ENCODE measurements at places on chromosomes 2 and 18.
A peak's percentile ranks its signal among the peaks of the same experiment; 100 is the strongest.

DNA sequence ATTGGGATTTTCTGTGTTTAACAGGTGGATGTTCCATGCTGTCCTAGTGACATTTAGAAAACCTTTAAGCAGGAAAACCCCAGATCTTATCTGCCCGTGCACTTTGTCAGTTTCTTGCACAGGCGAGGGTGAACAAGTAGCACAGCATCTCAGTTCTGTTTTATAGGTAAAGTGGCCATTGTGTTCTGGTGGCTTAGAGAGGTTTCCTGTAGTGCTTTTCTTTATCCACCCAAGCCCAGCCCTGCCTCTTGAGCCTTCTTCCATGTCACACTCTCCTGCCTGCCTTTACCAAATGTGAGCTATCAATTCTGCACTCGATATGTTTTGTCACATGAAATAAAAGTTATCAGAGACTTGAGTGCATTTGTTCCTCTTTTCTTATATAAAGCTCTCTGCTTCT lies 135.3 kb upstream of the NOSTRIN start:
- H3K4me3 ChIP-seq: no peak overlapping the region
- H3K27me3 ChIP-seq: no peaks in the 10 kb centered on the region
- no peak for DNase-seq
- peaks cover 20% of the 10 kb centered on the region for H3K4me1 ChIP-seq

- no peak overlapping the region for H3K4me3 ChIP-seq
- no peak overlapping the region for H3K27ac ChIP-seq
- H3K36me3 ChIP-seq: no peaks in the 10 kb centered on the region
- H3K4me1 ChIP-seq: no peaks in the 10 kb centered on the region
- H3K27me3 ChIP-seq: no peaks in the 10 kb centered on the region
- DNase-seq: no peak
Measured at GRCh38 chr2:40507432-40507831, 55.5 kb upstream of the SLC8A1 start.

DNA sequence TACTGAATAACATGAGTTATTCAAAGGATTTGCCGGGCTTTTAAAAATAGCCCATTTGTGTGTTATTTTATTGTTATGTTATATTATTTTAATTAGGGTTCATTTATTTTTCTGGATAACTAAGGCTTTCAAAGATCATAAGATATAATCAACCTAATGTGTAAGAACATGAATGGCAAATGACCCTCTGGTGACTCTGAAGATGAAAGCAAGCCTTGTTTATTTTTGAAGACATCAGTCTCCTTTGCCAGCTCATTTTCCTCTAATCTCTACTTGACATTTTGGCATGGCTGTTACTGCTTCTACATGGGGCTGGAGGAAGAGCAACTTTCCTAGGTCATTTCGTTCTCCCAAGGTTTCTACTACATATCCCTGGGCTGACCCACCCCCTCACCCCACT lies 10.6 kb downstream of the FAP start:
- H3K4me1 ChIP-seq: no peaks in the 10 kb centered on the region
- DNase-seq: no peak
- H3K36me3 ChIP-seq: no peaks in the 10 kb centered on the region
- H3K27me3 ChIP-seq: peaks cover 26% of the 10 kb centered on the region
- no peak overlapping the region for H3K4me3 ChIP-seq

DNA sequence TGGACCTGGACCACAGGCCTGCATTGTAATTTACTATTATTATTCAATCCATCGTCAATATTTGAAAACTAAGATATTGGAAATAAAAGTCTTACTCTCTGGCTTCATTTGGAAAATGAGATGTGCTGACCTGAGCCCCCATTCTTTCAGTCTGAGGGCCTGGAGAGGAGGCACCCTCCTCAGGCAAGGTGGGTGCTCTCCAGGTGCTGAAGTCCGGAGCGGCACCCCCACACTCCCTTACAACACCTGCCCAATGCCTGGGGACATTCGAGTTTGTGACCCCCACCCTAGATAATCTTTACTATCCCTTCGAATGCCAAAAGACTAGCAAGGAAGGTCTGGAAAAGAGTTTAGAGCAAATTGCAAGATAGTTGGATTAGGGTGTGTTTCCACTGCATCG lies 133.3 kb downstream of the EN1 start:
- no peak for DNase-seq
- H3K4me3 ChIP-seq: no peak overlapping the region
- H3K27me3 ChIP-seq: peaks cover 4% of the 10 kb centered on the region
- no peaks in the 10 kb centered on the region for H3K36me3 ChIP-seq
- no peak overlapping the region for H3K27ac ChIP-seq

DNA sequence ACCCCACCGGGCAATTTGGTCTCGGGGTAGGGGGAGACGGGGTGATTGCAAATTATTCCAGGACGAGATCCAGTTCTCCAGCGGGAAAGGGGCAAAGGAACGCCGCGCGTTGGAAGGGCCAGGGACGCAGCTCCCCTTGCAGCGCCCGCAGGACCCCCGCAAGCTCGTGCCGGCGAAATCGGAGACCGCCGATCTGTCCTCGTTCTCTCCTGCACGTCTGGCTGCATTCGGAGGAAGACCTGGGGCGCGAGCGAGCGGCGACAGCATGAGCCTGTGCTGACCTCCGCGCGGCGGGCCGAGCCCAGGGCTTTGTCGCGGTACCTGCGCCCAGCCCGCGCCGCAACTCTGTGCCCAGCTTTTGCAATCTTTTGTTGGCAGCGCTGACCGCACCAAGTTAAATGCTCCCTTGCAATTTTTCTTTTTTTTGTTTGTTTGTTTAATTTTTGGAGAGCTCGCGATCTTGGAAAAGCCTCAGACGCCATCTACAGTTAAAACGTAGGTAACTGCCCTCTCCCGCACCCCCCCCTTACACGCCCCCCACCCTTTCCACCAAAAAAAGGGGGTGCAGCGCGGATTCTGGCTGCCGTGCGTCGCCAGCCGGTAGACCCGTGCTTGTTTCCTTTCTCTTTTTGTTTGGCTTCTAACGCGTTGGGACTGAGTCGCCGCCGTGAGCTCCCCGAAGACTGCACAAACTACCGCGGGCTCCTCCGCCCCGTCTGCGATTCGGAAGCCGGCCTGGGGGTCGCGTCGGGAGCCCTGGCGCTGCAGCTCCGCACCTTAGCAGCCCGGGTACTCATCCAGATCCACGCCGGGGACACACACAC lies 667 bp downstream of the TRIB2 start:
- H3K4me3 ChIP-seq: peak overlapping the region; percentile 99
- H3K4me1 ChIP-seq: peaks cover 58% of the 10 kb centered on the region
- no peaks in the 10 kb centered on the region for H3K27me3 ChIP-seq
- DNase-seq: peak; percentile 25

DNA sequence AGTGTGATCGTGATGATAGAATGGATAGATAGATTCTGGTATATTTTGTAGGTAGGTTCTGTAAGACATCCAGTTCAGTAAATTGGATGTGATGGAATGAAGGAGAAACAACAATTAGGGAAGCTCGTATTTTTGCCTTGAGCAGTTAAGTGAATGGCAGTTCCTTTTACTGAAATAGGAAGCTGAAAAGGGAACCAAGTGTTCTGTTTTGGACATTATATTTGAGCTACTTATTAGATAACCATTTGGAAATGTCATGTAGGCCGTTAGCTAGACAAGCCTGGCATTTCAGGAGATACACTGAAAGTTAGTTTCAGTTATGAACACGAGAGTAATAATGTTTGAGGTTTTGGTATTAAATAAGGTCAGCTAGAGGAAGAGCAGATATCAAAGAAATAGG lies 41.5 kb downstream of the MARCHF7 start:
- no peaks in the 10 kb centered on the region for H3K27me3 ChIP-seq
- no peak overlapping the region for H3K27ac ChIP-seq

- no peaks in the 10 kb centered on the region for H3K27me3 ChIP-seq
- no peaks in the 10 kb centered on the region for H3K36me3 ChIP-seq
- H3K4me3 ChIP-seq: no peak overlapping the region
- H3K4me1 ChIP-seq: no peaks in the 10 kb centered on the region
- H3K27ac ChIP-seq: no peak overlapping the region
Measured at GRCh38 chr2:18977409-18977808, 381.0 kb downstream of the OSR1 start.

DNA sequence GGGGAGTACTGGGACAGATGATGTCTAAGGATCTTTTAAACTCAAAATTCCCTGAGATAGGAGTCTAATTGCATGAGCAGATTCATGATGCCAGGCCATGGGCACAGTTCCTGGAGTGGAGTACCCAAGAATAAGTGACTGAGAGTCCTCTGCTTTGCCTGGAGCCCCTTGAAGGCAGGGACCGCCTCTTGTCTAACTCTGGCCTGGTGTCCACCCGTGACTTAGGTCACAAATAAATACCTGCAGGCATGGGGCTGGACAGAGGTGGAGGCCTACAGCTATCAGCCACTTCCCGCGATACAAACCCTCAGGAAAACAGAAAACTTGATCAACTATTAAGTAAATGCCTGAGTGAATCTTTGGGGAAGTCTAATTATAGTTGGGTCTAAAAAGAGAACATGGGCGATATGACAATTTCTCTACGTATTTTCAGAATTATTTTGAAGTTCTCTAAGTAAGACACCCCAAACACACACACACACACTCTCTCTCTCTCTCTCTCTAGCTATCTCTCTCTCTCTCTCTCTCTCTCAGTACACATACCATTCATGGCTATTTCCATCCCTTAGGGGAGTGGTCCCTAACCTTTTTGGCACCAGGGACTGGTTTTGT lies 1.8 kb upstream of the WIPF1 start:
- H3K36me3 ChIP-seq: peaks cover 10% of the 10 kb centered on the region
- peak overlapping the region; percentile 93 for H3K27ac ChIP-seq

DNA sequence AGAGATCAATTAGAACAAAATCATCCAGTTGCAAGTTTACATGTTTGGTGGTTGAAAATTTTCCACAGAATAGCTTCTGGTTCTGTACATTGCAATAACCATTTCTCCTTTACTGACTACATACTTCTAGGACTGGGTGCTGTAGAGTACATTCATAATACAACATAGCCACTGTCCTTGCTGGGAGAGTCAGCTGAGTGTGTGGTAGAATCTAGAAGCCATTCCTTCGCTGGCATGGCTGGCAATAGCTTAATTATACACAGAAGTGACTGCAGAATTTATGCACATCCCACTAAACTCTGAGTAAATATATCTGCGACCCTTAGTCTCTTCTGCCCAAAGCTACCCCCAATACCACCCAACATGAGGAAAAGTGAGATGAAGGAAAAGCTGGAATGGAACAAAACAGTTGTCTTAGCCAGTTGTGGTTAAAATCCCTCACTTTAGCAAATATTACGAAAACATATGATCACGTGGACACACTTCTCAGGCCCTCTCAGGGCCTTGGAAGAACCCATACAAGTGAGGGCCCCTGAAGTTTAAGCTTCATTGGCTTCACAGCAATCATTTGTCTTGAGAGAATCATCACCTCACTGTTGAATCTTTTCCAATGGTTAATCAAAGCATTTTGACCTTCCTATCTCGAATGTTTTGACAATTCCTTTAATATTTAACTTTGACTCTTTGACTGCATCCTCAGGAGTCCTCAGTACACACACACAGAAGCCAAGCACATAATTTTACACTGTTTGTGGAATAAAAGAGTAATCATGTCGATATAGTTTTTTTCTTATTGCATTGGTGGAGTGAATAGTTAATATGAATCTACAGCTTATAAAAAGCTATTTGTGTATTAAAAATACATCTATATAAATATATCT lies 225.1 kb downstream of the ZNF385B start:
- H3K4me3 ChIP-seq: no peak overlapping the region
- no peak overlapping the region for H3K27ac ChIP-seq
- H3K27me3 ChIP-seq: peaks cover 4% of the 10 kb centered on the region
- H3K36me3 ChIP-seq: no peaks in the 10 kb centered on the region

- H3K27ac ChIP-seq: peak overlapping the region; percentile 93
- H3K27me3 ChIP-seq: no peaks in the 10 kb centered on the region
- peak overlapping the region; percentile 95 for H3K4me3 ChIP-seq
- no peak for DNase-seq
- no peaks in the 10 kb centered on the region for H3K36me3 ChIP-seq
Measured at GRCh38 chr2:48315896-48316194, 214.1 kb upstream of the STON1 start.

GRCh38 chr2:206558492-206558891 lies 83.8 kb upstream of the FAM237A start:
- peak overlapping the region; percentile 5 for H3K4me3 ChIP-seq
- H3K36me3 ChIP-seq: no peaks in the 10 kb centered on the region
- H3K27me3 ChIP-seq: peaks cover 6% of the 10 kb centered on the region
- H3K4me1 ChIP-seq: peaks cover 14% of the 10 kb centered on the region

- H3K4me3 ChIP-seq: no peak overlapping the region
- no peaks in the 10 kb centered on the region for H3K4me1 ChIP-seq
- no peak overlapping the region for H3K27ac ChIP-seq
- peaks cover 3% of the 10 kb centered on the region for H3K36me3 ChIP-seq
- DNase-seq: peak; percentile 28
Measured at GRCh38 chr2:229800997-229801754, 86.8 kb upstream of the DNER start.

- H3K4me3 ChIP-seq: peak overlapping the region; percentile 12
- H3K4me1 ChIP-seq: no peaks in the 10 kb centered on the region
- DNase-seq: no peak
Measured at GRCh38 chr18:36298126-36298741, 721 bp downstream of the FHOD3 start.

DNA sequence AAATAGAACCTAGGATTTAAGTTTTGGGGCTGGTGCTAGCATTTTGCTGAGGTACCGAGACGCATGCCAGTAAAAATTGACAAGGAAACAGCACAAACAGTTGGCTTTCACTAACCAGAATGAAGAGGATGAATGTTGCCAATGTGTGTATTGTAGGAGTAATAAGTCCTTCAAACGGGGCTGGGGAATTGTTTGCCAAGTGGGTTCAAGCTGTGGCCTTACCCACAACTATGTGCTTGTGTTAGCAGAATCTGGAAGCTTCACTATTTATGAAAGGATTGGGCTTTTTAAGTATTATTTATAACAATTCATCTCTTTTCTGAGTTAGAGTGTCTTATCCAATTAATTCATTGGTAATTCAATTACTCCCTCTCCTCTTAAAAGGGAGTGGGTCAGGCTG lies 15.0 kb upstream of the KIF5C start:
- no peak overlapping the region for H3K4me3 ChIP-seq
- peaks cover 32% of the 10 kb centered on the region for H3K27me3 ChIP-seq
- no peak for DNase-seq

GRCh38 chr18:34094148-34094547 lies 130.6 kb downstream of the NOL4 start:
- H3K27ac ChIP-seq: no peak overlapping the region
- H3K4me3 ChIP-seq: no peak overlapping the region
- H3K36me3 ChIP-seq: no peaks in the 10 kb centered on the region
- DNase-seq: no peak
- H3K4me1 ChIP-seq: no peaks in the 10 kb centered on the region

- H3K4me1 ChIP-seq: peaks cover 64% of the 10 kb centered on the region
- peak overlapping the region; percentile 49 for H3K4me3 ChIP-seq
Measured at GRCh38 chr2:98828369-98828744, 97.4 kb upstream of the MGAT4A start.

- peaks cover 6% of the 10 kb centered on the region for H3K36me3 ChIP-seq
- no peak overlapping the region for H3K27ac ChIP-seq
- H3K4me3 ChIP-seq: no peak overlapping the region
- no peaks in the 10 kb centered on the region for H3K27me3 ChIP-seq
Measured at GRCh38 chr18:56851774-56852173, 200.6 kb downstream of the WDR7 start.

DNA sequence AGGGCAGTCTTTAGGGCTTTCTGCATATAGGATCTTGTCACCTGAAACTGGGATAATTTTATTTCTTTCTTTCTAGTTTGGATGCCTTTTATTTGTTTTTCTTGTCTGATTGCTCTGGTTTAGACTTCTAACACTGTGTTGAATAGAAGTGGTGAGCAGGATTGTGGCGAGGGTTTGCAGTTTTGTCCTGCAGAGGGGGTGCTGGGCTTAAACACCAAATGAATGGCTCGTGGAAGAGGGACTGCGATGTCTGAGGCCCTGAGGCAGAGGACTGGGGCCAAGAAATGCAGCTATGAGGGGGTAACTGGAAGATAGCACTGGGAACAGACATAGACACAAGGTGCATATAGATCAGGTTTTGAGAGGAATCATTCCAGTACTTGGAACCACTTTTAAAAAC lies 20.5 kb downstream of the UBE2F start:
- DNase-seq: no peak
- H3K27ac ChIP-seq: no peak overlapping the region
- peaks cover 8% of the 10 kb centered on the region for H3K36me3 ChIP-seq
- H3K4me3 ChIP-seq: no peak overlapping the region
- H3K27me3 ChIP-seq: no peaks in the 10 kb centered on the region
